Left forelimb (tissue), 1 donor: ENCODE measurements at places on chromosomes 7 and 10.

GRCh38 chr7:69309601-69310000 lies 288.7 kb upstream of the AUTS2 start:
- DNase-seq = no peak

GRCh38 chr7:129670656-129671055 lies 59.1 kb downstream of the NRF1 start:
- DNase-seq = no peak

GRCh38 chr10:94546049-94546900 lies 687 bp downstream of the HELLS start:
- no peak for DNase-seq

DNA sequence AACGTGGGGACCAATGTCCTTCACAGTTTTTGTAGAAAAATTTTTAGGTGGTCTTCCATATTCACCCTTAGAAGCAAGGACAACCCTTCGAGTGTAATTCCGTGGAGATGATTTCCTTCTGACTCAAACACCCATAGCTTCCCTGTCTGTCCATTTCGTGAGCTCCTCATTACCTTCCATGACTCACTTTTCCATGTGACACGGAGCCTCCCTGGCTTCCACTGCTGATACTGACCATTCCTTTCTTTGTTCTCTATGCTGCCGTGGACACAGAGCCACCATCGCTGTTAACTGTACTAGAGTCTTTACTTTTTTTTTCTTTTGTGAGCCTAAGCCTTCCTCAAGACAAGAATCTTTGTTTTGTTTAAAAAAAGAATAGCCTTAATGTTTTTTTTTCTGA lies 12.5 kb upstream of the ARMS2 start:
- DNase-seq = no peak

DNA sequence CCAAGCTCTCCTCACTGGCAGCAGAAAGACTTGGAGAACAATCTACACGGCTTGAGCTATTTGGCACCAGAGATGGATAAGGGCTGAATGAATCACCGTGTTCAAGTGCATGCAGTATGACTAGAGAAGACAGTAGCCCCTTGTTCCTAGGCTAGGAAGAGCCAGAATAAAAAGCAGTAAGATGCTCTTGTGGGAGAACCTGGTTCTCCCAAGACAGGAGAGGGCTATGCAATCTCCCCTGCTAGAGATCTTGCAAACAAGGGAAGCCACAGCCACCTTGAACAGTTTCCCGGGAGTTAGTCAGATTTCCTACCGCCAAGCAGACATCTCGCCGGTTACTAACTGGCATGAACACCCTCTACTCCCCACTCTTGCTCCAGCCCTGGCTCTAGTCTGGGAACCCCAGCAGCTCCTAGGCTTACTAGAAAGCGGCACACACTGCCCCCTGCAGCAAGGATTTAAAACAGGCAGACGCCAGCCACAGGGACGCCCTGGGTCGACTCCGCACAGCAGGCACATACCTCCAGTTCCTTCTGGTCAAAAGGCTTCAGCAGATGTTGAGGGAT lies 107.3 kb downstream of the SMURF1 start:
- DNase-seq = no peak

DNA sequence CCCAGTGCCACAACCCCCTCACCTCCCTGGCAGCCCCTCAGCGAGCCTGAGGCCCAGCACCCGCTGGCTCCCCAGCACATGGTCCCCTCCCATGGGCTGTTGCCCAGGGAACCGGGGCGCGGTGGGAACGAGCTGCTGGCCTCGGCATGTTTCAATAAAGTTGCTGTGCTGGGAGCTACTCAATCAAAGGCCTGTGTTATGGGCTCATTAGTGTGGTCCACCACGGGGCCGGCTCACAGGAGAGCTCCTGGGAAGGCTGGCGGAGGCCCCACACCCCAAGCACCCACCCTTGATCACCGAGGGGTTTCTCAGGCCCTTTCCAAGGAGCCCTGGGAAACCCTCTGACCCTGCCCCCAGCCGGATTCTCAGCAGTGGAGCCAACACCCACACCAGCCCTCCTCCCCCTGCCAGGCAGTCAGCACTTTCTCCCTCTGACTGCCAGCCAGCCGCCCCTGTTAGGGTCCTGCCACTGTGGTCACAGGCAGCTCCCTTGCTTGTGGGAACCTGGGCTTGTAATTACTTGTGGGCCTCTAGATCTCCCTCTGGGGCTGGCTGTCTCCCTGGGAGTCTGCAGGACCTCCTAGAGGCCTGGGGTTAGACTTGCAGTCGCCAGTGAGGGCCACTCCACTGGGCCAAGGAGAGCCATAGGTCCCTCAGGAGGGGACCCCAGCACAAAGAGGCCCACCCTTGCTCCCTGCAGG lies 24.8 kb upstream of the TRIM8 start:
- DNase-seq = no peak

DNA sequence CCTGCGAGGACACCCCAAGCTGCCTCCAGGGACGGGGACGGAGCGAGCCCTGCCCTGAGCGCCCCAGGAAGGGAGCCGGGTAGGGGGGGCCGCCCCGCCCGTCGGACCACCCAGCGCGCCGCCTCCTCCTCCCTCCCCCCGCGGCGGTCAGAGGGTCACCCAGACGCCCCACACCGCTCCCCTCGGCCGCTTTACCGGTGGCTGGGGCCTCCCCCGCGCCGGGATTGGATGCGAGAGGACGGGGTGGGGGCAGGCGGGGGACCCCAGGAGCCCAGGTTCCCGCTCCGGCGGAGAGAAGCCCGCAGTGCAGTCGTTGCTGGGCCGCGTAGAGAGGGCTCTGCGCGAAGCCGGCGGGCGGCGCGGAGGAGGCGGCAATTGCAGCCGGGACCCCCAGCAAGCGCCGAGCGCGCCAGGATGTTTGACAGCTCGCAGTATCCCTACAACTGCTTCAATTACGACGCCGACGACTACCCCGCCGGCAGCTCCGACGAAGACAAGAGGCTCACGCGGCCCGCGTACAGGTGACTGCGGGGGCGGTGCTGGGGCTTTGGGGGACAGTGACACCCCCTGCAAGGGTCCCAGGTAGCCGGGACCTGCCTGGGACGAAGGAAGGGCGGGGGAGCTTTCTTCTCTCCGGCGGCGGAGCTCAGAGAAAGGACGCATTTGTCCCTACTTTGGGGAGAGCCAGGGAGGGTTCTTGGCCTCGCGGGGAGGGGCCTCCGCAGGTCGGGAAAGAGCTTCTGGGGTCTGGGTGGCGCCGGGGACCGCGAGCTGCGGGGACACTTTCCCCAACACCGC lies at the start of gene FOXL3:
FOXL3 (plus strand) TSS at position 415 of the 798 bp plus-strand sequence; CDS start at position 415, 0 bp downstream.
- DNase-seq = no peak

- DNase-seq = no peak
Observed at GRCh38 chr7:127047521-127047920, 205.2 kb downstream of the GRM8 start.

DNA sequence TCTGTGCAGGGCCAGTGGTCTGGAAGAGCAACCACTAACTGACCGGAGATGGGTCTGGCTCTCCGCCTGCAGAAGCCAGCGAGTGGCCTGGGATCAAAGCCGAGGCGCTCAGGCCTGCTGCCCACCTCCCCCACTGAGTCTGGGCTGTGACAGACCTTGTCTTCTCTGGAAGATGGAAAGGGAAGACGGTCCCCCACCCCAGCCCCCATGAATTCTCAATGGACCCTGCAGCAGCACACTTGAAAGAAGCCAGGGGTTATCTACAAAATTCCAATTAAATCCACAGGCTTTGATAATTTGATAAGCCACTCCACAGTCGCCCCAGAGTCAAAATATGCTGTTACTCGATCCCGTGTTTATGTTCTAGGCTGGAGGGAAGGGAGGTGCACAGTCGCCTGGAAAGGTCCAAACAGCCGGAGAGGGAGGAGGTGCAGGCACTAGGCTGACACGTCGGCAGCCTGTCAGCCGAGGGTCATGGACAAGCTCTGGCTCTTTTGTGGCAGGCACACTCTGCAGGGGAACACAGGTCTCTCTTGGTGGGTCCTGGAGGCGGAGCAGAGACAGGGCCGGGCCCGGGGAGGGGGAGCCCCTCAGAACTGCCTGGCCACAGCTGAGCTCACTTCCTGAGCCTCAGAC lies 134.9 kb downstream of the SH3PXD2A start:
- DNase-seq = no peak

GRCh38 chr7:108525327-108525984 lies 479 bp downstream of the PNPLA8 start:
- DNase-seq = no peak

GRCh38 chr10:91762878-91763277 lies 35.3 kb upstream of the TNKS2 start:
- DNase-seq = no peak

DNA sequence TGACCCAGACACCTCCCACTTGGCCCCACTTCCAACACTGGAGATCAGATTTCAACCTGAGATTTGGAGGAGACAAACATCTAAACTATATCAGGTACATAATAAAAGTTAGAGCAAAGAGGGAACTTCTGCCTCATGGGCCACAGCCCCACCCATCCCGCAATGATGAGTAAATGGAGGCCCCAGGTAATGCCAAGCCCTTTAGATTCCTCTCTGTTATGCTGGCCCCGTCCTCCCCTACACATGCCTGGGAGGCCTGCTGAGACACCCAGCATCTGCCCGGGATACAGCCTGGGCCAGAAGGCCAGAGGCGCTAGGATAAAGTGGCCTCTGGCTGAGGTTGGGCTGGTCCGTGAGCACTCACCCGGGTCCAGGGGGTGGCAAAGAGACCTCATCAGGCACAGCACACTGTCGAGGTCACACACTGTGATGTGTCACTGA lies 185.5 kb upstream of the SH2B2 start:
- no peak for DNase-seq

DNA sequence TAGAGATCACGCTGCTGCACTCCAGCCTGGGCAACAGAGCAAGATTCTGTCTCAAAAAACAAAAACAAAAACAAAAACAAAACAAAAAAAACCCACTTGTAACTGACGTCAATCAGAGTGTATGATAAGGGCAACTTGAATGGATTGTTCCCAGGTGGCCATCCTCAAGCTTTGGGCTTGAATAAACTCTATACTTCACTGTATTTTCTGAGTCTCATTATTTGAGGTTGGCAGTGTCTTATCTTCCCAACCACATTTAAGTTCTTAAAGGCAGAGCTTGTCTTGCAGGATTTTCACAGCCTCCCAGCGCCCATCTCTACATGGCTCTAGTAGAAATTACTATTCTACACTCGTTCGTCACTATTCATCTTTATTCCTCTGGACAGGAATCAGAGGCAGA lies 5.1 kb upstream of the OAT start:
- no peak for DNase-seq

DNA sequence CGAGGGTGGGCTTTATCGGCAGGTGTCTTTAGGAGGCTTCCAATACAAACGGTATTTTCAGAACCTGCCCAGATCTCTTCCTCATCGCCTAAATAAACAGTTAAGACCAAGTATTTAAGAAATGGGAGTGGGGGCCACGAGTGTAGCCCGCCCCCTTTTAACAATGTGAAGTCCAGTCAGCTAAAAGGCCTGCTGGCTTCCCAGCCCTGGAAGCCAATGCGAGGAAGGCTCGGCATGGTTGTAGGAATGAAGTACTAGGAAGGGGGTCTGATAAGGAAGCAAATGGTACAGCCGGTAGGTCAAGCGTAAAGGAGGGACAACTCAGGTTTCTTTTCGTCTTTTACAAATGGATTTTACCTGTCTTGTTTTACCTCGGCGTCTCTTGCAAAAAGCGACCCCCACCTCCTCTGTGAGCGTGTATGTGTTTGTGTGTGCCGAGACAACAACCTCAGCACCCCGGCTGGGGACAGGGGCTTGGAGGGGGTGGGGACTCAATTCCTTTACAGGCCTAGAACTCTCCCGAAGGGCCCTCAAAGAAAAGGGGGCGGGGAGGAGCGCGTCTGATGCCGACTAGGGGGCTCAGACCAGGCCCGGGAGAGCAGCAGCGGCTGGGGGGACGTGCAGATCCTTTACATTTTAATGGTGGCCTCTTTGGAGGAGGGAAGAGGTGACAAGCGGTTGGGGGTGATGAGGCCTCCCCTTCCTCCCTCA lies 147.6 kb downstream of the GPR85 start:
- no peak for DNase-seq

- no peak for DNase-seq
Observed at GRCh38 chr10:121085367-121085766, 234.2 kb downstream of the WDR11 start.

- DNase-seq = no peak
Observed at GRCh38 chr7:69883399-69883891, 285.2 kb downstream of the AUTS2 start.

GRCh38 chr10:70528741-70529362 lies 50.3 kb downstream of the PALD1 start:
- DNase-seq = no peak

- DNase-seq = no peak
Observed at GRCh38 chr7:34198231-34198641, 292.9 kb downstream of the BMPER start.

DNA sequence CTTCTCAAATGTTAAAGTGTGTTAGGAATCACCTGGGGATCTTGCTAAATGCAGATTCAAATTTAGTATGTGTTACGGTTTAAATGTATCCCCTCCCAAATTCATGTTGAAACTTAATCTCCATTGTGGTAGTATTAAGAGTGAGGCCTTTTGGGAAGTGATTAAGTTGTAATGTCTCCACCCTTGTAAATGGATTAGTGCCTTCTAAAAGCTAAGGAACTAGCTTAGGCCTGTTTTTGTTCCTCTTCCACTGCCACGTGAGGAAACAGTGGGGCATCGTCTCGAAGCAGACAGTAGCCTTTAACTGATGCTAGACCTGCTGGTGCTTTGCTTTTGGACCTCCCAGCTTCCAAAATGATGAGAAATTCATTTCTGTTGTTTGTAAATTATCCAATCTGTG lies 52.3 kb upstream of the SEMA3D start:
- no peak for DNase-seq

GRCh38 chr7:129989466-129989865 lies 36.7 kb upstream of the UBE2H start:
- no peak for DNase-seq

GRCh38 chr10:37844644-37845043 lies 12.8 kb downstream of the ZNF248 start:
- no peak for DNase-seq

GRCh38 chr10:77297393-77297739 lies 340.2 kb downstream of the KCNMA1 start:
- DNase-seq = no peak

- no peak for DNase-seq
Observed at GRCh38 chr10:61791216-61791615, 110.3 kb upstream of the ARID5B start.

DNA sequence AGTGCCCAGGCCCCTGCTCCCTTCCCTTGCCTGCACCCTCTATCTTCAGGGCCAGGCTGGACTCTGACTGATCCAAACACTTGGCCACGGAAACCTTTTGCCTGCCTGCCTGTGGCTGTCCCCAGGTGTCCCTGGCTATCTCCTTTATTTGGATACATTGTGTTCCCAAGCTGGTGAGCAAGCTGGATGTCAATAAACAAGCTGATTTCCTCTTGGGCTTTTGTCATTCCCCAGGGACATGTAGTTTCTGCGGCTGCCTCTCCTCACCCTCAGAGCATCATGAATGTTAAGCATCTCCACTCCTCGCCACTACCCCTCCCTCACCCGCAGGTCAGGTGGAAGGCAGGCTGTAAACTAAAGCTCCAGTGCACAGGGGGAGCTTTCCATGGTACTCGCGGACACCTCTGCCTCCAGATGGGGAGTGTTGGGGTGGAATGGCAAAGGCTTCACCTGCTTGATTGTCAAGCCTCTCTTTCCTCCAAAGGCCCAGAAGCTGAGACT lies 6.9 kb downstream of the GHRHR start:
- DNase-seq = no peak

- DNase-seq = no peak
Observed at GRCh38 chr7:43648473-43649406, 65.8 kb downstream of the STK17A start.

GRCh38 chr7:43655584-43655983 lies 72.7 kb downstream of the STK17A start:
- no peak for DNase-seq
